ENCODE measurements at places on chromosomes 5 and 9.

GRCh38 chr5:91194824-91195381 is 188.2 kb downstream of the ARRDC3 start:
- no peak for DNase-seq

GRCh38 chr5:35274839-35275509 is 44.7 kb upstream of the PRLR start:
- no peak for DNase-seq

DNA sequence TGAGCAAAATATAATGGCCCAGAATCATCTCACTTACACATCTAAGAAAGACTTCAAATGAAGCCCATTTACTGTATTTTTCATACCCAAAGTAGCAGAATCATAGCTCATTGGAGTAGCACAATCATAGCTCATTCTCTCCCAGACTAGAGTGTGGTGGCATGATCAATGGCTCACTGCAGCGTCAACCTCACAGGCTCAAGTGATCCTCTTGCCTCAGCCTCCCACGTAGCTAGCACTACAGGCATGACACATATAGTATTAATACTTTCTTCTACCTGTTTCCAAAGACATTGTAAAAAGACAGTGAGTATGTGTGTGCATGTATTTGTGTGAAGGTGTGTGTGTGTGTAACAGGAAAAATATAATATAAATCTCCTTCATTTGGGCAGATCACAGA is 1247.9 kb upstream of the ACO1 start:
- DNase-seq: no peak

DNA sequence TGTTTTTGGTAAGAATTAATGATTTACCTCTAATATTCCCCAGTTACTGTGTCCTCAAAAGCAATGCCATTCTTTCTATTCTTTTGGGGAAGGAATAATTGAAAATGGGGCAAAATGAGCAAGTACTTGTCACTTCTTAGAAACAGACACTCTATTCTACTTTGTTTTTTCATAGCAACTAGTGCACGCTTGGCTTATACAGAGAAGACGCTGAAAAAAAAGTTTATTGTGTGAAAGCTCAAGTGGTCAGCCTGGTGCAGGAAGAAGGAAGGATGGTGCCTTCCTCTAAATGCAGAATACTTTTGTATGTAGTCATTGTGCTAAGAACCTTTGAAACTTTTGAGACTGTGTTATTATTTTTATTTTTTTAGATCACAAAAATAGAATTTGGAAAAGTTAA is 29.6 kb downstream of the ANKDD1B start:
- no peak for DNase-seq

GRCh38 chr5:93497096-93497495 is 83.9 kb downstream of the NR2F1-AS1 start:
- DNase-seq: no peak

- DNase-seq: no peak
These were observed 113.2 kb downstream of the GCNT1 start for GRCh38 chr9:76572151-76572550.

DNA sequence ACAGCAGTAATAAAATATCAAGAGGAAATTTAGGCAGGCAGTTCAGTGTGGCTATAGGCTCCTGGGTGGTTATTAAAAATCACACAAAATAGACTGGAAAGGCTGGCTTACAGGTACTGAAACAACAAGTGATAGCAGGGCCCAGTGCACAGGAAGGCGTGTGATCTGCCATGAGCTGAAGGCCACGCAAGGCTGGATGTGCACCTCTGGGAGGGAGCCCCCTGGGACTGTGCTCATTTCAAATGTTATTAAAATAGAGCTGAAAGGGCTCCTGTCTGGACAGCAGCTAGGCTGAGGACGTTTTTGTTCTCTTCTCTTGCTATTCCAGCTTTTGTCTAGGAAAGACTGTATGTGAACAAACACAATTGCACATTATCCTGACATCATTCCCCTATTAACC is 324.3 kb upstream of the RFX3 start:
- DNase-seq: no peak

DNA sequence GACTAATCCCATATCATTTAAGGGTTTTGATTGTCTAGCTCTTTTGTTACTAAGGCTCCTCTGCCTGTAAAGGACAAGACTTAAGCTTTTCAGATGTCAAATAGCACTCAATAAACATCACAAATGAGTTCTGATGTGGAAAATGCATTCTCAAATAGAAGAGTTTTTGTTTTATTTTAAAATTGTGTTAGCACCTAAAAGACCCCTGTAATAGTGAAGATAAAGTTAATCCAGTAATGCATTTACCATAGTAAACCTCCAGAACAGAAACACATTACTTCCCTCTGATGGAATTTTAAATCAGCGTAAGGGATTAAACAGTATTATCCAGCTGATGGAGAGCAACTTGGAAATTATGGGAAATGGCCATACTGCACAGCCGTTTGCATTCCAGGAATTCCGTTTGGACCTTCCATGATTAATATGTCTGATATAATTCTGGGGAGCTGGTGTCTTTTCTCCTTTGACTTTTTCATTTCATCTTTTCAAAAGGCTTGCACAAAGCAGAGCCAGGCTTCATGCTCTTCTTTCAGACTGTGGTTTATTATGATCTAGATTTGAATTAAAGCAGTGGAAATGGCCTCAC is 105.6 kb downstream of the PPP2R2B start:
- no peak for DNase-seq

GRCh38 chr9:110714314-110714713 is 45.7 kb downstream of the MUSK start:
- DNase-seq: no peak

GRCh38 chr5:14672082-14672481 is 7.6 kb downstream of the OTULIN start:
- peak; percentile 50 for DNase-seq

DNA sequence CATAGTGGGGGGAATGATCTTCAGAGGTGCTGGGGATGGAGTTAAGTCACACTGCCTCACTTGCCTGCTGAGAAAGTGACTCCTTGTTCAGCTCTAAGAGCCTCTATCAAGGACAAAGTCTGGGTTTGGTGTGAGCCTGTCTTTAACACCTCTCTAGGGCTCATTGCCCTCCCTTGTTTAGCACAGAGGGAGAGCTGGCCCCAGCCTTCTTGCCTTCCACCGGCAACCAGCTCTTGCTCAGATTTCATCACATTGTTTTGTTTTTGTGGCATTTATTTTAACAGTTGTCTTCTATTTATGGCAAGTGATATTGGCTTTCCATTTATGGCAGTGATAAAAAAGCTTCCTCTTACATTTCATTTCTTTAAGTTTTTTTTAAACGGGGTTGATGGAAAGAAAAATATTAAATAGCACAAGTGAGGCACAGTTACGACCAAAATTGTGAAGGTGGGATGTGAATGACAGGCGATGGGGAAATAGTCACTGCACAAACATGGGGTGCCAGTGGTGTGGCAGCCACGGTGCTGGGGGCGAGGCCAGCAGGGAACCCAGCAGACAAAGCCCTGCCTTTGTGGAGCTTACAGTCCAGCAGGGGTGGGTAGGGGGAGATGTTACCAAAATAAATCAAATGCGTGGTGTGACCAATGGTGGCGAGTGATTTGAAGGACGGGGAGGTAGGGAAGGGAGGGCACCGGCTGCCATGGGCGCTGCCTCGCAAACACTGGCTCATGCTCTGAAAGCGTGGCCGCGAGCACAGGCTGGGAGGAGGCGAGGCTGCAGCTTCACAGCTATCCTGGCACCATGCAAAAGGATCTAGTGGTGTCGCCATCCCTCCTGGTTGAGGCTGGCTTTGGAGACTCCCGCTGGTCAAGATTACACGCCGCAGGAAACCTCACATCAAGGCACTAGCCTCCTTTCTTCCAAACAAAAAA is 21.2 kb upstream of the UNC5A start:
- no peak for DNase-seq

DNA sequence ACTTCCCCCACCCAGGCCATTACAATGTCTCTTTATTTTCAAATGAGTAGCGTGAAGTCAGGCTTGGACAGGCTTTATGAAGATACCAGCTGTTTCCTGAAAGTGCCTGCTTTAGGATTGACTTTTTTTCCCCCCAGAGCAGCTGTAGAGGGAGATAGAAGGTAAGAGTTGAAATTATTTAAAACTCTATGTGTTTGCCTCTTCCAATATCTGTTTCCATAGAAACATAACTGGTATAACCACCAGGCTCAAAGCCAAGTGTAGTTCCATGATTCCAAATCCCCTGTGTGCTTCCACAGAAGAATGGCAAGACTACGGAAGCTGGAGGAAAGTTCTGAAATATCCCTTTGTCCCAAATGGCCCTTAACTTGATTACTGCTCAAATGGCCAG is 87.4 kb upstream of the TBC1D2 start:
- DNase-seq: no peak

GRCh38 chr5:56286015-56286884 is 53.1 kb upstream of the ANKRD55 start:
- DNase-seq: no peak

DNA sequence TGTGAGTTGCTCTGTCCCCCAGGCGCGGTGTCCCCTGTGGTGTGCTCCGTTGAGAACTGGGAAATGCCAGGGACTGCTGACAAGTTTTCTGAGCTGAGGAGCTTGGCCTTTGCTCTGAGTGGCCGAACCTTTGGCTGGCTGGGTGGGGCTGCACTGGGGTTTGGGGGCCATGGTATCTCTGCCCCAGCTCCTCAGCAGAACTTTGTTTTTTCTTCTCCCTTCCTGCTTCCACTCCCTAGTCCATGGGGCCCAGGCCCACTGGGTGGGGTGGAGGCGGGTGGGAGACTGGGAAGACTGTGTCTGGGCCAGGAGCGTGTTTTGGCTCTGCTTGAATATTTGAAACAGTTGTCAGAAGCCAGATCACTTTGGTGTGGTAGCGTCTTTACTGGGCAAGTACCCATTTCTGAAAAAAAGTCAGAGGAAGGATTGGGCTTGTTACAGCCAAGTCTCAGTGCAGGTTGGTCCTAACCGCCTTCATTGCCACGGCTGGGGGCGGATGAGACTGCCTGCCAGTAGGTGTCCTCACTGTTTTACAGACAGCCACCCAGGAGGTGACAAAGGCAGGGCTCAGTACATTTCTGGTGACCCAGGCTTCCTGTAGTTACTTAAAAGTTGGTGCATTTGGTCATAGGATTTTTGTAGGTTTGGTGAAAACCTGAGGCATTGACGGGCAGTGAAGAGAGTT is 92.7 kb downstream of the DAB2IP start:
- DNase-seq: peak; percentile 39

Measured in Kasumi-1 (cell line).